ENCODE measurements at places on chromosomes 7 and 10. TPM values are rescaled to one million over a fixed set of nuclear protein-coding genes. Genes with fewer than 3 reads are reported as not detected.
A peak's percentile ranks its signal among the peaks of the same experiment; 100 is the strongest.

Gene ZRANB1
- total RNA-seq, result 18.7 TPM

Gene CFAP46
- total RNA-seq, result 9.0 TPM

DNA sequence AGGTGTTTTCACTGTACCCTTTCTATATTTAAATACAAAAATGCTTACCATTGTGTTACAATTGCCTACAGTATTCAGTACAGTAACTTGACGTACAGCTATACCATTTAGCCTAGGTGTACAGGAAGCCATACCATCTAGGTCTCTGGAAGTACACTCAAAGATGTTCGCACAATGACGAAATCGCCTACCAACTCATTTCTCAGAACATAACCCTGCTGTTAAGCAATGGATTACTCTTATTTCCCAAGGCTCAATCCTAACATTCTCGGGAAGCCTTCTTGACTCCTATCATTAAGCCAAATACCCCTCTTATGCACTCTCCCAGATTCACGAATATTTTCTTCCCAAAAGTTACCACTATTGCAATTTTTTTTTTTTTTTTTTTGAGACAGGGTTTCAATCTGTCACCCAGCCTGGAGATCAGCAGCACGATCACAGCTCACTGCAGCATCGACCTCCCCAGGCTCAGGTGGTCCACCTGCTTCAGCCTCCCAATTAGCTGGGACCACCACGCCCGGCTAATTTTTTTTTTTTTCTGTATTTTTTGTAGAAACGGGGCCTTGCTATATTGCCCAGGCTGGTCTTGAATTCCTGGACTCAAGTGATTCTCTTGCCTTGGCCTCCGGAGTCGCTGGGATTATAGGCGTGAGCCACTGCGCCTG, 1.5 kb downstream of the CWF19L1 start:
- no peak for DNase-seq

- no peak for DNase-seq
These were observed 133.2 kb downstream of the CAMK1D start for GRCh38 chr10:12482587-12482986.

DNA sequence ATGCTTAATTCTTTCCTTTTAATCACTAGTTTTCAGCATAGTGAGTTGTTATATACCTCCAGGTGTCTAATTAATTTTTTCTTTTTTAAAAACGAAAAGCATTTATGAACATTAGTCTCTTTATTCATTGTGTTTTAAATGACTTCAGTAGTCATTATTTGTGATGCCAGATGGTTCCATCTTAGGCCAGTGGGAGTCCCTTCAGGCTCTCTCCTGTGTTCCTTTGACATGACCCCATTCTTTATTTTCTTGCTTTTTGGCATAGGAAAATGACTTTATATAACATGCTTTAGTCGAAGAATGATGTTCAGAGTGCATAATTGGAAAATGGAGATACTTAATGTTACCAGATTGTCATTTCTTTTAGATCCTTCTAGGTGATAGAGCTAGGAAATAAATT, 24.4 kb downstream of the MKLN1 start:
- no peak for DNase-seq

DNA sequence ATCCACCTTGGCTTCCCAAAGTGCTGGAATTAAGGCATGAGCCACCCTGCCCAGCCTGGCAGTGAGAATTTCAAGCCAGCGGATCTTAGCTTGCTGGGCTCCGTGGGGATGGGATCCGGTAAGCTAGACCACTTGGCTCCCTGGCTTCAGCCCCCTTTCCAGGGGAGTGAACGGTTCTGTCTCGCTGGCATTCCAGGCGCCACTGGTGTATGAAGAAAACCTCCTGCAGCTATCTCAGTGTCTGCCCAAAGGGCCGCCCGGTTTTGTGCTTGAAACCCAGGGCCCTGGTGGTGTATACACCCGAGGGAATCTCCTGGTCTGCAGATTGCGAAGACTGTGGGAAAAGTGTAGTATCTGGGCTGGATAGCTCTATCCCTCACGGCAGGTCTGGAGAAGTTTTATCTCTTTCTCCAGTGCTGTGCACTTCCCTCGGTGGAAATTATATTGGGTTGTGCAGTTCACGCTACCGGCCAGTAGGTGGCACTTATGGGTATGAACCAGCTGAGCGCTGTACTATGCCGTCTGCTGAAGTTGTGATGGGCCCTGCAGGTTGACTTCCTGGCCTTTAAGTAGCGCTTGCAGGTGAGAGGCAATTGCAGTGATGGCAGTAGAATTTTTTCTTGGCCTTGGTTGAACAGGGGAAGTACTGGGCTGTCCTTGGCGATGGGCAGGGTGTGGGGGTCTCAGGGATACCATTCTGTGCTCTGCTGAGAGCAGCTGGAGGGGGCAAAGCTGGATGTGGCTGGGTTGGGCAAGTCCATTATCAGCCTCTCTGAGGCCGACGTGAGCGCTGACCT, 138.0 kb upstream of the MTPN start:
- DNase-seq, result no peak

DNA sequence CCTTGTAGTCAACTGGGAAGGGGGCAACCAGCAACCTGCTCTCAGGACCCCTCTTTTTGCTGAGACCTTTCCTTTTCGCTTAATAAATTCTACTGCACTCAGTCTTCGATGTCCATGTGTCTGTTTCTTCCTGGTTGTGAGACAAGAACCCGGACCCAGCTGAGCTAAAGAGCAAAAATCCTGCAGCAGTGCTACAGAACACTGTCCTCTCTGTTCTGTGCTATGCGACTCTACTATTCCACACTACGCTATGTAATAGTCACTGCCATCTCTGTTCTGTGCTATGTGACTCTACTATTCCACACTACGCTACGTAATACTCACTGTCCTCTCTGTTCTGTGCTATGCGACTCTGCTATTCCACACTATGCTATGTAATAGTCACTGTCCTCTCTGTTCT, 34.3 kb downstream of the DIP2C start:
- no peak for DNase-seq

GRCh38 chr7:157566631-157567006, 229.8 kb downstream of the DNAJB6 start:
- no peak for DNase-seq

DNA sequence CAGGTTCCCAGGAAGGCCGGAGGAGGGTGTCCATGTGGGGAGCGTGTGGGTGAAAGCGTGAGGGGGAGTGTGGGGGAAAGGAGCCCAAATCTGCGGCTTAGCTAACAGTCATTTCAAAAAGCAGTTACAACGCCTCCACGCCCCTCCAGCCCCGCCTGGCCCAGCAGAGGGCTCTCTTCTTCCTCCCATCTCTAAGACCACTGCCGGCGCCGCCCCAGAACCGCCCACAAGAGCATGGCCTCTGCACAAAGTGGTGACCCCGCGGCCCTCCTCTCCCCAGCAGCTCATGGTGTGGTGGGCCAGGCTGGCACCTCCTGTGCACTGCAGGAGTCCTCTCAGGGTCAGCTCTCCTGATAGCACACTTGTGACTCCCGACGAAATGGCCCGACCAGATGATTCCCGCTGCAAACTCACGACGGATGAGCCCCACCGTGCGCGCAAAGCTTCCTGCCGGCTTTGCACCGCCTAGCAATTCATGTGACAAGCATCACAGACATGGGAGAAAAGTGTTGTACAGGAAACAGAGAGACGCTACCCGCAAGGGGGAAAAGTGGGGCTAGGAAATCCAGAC, 12.4 kb upstream of the HUS1 start:
- peak; percentile 93 for DNase-seq

GRCh38 chr7:112201839-112202238, 4.4 kb downstream of the DOCK4 start:
- DNase-seq, result no peak
